ENCODE measurements at places on chromosomes 5 and 9.

DNA sequence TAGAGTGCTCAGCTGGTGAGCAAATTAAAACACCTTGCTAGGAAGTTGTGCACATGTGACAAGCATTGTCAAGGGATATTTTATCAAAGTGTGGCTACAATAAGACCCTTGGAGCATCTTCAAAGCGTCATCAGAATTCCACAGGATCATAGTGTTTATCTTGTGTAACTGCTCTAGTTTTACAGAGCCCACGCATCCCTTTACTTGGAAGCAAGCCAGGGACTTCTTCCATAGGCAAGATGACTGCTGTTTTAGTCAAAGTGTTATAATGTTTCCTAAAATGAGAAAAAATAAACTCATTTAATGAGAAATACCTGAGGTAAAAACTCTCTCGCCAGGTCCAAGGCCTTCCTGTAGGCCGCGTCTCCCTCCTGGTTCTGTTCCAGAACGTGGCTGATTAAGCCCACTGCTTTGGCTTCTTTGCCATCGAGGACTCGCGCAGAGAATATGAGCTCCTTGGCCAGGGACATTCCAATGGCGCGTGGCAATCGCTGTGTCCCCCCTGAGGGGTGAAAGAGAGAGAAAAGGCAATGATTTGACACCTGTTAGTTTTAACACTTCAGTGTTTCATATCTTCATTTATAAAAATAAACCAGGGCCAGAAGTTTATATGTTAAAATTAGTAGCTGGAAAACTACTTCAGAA lies 141.1 kb downstream of the AUH start:
- no peak for DNase-seq

DNA sequence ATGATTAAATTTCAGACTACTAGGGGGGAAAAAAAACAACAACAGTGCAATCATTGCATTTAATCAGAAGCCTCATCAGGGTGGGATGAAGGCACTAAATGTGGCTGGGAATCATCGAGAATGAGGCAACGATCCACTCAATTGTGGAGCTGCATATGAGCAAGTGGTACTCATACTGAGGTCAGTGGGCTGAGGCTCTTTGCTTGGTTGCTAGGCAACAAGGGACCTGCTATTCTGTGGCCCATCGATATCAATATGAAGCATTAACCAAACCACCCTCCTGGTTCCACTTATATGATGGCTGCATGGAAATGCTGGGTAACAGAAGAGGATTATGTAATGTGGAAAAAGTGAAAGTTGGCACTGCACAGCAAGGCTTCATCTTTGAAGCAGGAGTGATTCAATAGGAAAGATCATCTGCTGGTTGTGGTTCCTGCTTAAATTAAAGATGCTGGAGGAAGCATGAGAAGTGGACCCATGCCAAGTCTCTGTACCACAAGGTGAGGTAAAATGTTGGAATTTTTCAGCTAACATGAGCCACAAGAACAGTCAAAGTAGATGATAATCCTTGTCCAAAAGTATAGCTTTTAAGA lies 159.8 kb upstream of the HMHB1 start:
- no peak for DNase-seq

- no peak for DNase-seq
These were observed 13.9 kb downstream of the TNIP1 start for GRCh38 chr5:151066920-151067319.

DNA sequence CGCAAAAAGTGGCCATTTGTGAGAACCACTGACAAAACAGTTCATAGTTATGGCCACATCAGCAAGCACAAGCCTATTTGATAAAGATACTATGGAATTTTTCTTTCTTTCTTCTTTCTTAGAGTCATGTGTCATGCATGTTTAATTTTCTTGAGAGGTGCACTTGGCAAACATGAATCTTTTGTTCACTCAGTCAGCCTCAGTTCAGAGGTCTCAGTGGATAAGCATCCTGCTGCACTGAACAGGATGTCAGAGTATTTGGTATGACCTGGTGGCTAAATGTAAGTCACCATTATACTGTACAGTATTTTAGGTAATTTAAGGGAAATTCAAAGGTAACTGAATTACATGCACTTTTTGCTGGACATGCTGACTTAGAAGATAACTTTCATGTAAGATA lies 5.4 kb downstream of the NNT start:
- DNase-seq: no peak

GRCh38 chr5:52443187-52443586 lies 344.5 kb upstream of the ITGA1 start:
- DNase-seq: no peak

DNA sequence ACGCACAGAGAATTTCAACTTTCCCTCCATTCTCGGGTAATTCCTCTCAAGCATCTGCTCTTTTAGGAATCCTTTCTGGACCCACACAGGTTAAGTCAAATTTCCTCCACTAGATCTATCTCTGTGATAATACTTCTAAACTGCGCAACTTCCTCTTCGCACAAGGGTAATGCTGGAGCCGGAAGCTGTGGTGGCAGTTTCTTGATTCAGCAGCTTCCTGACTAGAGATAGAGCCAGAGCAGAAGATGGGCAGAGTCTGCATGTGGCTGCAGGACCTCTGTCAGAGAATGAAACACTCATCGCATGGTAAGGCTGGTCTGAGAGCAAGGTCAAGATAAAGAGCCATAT lies 11.1 kb upstream of the CDC42SE2 start:
- peak; percentile 55 for DNase-seq

- no peak for DNase-seq
These were observed 49.2 kb upstream of the LIFR start for GRCh38 chr5:38605610-38606009.

GRCh38 chr5:54754878-54755277 lies 230.5 kb downstream of the ESM1 start:
- DNase-seq: no peak

GRCh38 chr5:143041972-143042770 lies 272.0 kb downstream of the ARHGAP26 start:
- DNase-seq: no peak

DNA sequence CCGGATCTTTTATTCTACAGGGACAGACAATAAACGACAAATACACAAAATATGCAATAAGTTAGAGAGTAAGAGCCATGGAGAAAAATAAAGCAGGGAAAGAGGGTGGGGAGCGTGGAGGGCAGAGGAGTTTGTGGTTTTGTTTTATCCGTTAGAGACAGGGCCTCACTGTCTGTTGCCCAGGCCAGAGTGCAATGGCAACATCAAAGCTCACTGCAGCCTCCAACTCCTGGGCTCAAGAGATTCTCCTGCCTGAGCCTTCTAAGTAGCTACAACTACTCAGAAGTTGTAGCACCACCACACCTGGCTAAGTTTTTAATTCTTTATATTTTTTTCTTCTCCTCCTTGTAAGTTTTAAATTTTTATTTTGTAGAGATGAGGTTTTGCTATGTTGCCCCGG lies 54.5 kb upstream of the CTNNA1 start:
- DNase-seq: no peak

DNA sequence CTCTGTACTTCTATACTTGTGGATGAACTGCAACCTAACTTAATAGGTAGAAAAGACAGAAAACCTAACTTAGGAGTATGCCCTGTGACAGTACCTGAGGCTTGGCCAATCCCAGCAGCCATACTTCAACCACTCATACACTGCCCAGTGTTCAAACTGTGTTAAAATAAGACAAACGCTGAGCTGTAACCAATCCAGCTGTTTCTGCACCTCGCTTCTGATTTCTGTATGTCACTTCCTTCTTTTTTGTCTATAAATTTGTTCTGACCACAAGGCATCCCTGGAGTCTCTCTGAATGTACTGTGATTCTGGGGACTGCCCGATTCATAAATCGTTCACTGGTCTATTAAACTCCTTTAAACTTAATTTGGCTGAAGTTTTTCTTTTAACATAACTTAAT lies 41.4 kb downstream of the AUH start:
- DNase-seq: no peak

GRCh38 chr9:107875571-107875980 lies 386.0 kb upstream of the KLF4 start:
- no peak for DNase-seq

DNA sequence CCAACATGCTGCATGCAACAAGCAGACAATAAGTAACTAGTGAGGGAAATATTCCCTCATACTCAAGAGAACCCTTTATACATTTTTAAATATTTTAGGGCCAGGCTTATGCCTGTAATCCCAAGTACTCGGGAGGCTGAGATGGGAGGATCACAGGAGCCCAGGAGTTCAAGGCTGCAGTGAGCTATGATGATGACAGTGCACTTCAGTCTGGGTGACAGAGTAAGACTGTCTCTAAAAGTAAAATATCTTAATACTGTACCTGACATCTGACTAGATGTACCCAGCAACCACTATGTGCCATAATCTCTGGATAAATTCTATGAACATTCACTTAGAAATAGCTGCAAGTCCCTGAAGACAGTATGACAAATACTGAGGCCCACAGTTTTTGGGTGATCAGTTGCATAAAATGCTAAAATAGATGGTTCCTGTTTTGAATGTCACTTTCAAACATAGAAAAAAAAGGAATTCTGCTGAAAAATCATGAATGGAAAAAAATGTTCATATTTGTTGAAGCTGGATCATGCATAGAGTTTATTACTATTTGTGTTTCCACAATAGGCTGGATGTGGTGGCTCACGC lies 2.0 kb upstream of the C5orf15 start:
- DNase-seq: no peak

DNA sequence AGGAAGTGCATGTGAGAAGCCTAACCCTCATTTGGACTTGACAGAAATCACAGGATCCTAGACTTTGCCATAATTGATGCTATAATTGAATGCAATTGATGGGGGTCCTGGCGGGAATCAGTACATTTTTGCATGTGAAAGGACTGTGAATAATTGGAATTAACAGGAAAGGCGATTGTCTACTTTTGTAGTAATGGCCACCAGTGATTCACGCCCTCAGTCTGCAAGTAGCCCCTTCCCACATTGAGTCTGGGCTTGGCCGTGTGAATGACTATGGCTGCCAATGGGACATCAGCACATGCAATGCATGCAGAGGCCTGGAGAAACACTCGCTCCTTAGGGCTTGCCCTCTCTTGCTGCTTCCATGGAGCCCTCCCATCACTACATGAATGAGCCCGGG lies 107.8 kb upstream of the OSMR start:
- DNase-seq: no peak

GRCh38 chr5:93789173-93790067 lies 48.0 kb upstream of the POU5F2 start:
- no peak for DNase-seq

- DNase-seq: no peak
These were observed 44.0 kb downstream of the TNPO1 start for GRCh38 chr5:72860499-72860898.

DNA sequence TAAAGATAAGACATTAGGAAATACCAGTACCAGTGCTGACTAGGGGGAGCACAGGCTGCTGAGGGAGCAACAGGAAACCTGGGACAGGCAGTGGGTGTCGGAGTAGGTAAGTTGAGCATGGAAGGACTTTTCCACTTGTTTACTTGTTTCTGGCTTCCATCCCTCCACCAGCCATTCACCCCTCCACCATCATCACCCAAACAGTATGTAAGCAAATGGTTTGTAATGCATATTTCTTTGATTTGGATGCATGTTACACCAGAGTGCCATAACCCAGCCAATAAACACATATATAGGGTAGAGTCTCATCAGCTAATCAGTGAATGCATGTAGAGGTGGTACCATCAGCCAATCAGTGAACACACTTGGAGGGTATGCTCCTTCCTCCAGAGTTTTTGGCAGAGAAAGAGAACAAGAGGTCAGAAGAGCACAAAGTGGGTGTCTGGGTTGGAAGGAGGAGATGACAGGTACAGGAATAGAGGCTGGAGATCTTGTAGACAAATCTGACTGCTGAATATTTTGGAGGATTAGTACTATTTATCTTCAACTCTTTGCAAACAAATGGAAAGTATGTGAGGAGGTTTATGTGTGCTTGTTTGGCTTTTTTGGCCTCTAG lies 37.7 kb upstream of the PDE8B start:
- no peak for DNase-seq

DNA sequence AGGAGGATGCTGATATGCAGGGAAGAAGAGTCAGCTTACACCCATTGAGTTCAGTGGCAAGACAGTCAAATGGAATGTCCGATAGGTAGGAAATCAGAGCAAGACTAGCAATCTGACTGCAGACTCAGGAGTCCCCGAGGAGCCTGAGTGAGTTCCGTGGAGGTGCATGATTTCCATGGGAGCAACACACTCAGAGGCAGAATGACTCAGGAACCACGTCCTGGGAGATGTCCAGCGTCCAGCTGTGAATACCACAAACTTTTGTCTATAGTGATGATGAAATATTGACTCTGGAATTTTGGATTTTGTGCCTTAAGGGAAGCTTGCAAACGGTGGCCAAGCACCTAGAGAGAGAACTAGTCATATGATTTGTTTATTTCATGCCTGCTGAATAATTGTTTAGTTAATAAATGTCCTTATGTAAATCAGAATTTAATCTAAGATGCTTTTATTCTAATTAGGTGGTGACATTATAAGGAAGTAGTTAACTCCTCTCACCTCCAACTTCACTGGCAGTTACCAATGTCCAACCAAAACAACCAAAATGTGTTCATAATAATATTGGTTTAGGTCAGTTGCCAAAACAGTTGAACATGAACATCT lies 100.4 kb downstream of the PDE4D start:
- DNase-seq: no peak

DNA sequence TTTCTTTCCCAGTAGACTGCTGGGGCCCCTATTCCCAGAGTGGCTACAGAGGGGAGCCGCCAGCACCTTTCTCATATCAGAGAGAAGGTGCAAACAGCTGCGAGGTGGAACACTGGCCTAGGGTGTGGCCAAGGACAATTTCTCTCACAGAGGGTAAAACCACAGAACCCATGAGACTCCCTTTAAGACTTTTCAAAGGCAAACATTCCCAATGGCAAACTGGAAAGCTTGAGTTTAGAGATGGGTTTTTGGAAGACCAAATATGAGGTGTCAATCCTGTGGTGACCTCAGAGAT lies 335.1 kb upstream of the PIK3R1 start:
- no peak for DNase-seq

DNA sequence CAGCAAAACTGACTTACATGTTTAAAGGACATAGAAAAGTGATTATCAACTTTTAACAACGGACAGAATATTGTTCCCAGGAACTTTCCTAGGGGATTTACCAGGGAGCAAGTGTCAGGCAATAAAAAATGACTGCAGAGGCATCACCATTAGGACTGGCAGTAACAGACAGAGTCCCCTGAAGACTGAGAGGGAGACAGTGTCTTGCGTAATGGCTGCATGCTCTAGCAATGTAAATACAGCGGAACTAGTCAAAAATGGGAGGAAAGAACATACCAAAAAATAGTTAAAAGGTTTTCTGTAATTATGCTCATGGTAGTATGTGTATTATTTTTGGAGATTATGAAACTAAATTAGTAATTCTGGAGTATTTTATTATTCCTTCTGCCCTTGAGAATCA lies 181.8 kb downstream of the CRB2 start:
- no peak for DNase-seq

GRCh38 chr5:68435611-68436010 lies 220.1 kb downstream of the PIK3R1 start:
- no peak for DNase-seq

DNA sequence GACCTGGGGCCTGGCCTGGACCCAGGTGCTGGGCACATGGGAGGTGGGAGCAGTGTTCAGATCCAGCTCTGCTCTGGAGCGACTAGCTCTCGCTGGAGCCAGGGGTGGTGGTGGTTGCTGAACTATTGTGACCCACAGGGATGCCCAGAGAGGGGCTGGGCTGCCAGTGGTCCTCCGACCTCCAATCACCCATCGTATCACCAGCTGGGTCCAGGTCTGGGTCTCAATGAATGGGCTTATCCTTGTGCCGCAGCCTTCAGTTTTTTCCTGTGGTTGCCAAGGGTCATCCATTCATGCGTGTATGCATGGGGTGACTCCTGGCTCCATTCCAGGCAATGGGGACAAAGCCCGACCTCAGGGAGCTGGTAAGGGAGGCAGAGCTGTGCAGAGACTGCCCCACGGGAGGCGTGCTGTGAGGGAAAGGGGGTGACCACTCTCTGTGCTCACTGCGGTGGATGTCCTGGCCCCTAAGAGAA lies 68.6 kb upstream of the RNF130 start:
- DNase-seq: no peak

Measured in GM13976 (cell line).